ENCODE measurements at places on chromosomes 13 and 19. TPM values are rescaled to one million over a fixed set of nuclear protein-coding genes. Genes with fewer than 3 reads are reported as not detected.

Gene ZNF208
- total RNA-seq: not detected

Gene DCT
- not detected for total RNA-seq

Gene VSTM2B
- not detected for total RNA-seq

Gene ZNF772
- total RNA-seq: 17.2 TPM

Gene NLRP9
- total RNA-seq: not detected

DNA sequence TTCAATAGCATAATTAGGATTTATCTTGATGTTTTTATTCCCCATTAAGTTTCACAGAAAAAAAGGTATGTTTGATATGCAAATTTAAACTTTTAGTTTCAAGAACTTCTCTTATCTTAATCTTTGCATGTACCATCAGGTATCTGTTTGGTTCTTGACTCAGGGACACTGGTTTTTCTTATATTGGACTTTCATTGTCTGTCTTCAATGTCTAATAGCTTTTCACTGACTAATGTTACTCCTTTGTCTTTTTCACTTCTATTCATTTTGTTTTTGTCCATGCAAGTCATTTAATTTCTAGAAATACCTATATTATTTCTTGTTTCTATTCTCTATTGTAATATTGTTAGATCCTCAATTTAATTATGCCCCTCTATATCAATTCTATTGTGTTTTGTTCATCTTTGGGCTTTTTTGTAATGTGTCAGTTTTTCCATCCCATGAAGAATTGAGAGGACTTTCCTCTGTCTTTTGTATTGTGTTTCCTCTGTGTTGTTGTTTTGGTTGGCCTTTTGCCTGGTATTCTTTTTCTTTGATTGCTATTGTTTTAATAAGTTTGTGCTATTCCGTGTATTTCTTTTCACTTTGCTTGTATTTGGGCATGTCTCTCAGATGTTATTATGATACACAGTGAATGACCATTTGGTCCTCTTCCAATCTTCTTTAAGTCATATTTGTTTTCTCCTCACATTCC, 58.3 kb upstream of the ANKRD10 start:
- no peak overlapping the region for H3K4me3 ChIP-seq
- no peak overlapping the region for H3K27ac ChIP-seq
- DNase-seq: no peak
- H3K4me1 ChIP-seq: no peaks in the 10 kb centered on the region
- H3K36me3 ChIP-seq: no peaks in the 10 kb centered on the region

GRCh38 chr19:19214159-19214490, 2.4 kb downstream of the NCAN start:
- H3K36me3 ChIP-seq: no peaks in the 10 kb centered on the region
- H3K4me1 ChIP-seq: no peaks in the 10 kb centered on the region
- no peak overlapping the region for H3K4me3 ChIP-seq
- DNase-seq: no peak
- H3K27ac ChIP-seq: no peak overlapping the region
- peaks cover 2% of the 10 kb centered on the region for H3K27me3 ChIP-seq

- no peaks in the 10 kb centered on the region for H3K36me3 ChIP-seq
- no peak overlapping the region for H3K27ac ChIP-seq
- no peaks in the 10 kb centered on the region for H3K27me3 ChIP-seq
- no peak for DNase-seq
These were observed 23.1 kb downstream of the GNG7 start for GRCh38 chr19:2679439-2679838.

Data from HepG2 (cell line).